NCI-H1694 (cell line): ENCODE measurements at places on chromosomes 3 and 15.

DNA sequence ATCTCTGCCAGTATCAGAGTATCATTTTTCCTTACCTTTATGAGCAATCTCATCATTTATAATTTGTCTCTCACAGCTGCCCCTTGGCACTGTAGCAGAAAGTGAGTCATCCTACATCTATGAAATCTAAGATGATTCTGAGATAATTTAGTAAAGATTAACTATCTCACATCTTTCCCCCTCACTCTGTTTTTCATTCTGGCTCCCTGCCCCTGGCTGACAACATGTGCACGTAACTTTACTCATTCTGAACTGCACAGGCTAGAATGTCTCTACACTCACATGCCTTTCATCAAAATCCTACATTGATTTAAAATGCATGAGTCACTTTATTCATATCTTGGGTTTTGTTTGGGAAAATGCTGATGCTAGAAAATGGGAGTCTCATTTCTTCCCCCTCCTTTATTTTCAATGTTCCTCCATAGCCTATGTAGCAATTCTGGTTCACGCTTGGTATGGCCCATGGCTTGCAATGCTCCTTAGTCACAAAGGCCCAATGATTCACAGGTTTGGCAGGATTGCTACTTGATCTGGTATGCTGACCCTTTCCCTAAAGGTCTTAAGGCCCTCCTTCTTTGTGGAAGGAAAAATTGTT is 838.5 kb downstream of the TUSC7 start:
- DNase-seq, result no peak

DNA sequence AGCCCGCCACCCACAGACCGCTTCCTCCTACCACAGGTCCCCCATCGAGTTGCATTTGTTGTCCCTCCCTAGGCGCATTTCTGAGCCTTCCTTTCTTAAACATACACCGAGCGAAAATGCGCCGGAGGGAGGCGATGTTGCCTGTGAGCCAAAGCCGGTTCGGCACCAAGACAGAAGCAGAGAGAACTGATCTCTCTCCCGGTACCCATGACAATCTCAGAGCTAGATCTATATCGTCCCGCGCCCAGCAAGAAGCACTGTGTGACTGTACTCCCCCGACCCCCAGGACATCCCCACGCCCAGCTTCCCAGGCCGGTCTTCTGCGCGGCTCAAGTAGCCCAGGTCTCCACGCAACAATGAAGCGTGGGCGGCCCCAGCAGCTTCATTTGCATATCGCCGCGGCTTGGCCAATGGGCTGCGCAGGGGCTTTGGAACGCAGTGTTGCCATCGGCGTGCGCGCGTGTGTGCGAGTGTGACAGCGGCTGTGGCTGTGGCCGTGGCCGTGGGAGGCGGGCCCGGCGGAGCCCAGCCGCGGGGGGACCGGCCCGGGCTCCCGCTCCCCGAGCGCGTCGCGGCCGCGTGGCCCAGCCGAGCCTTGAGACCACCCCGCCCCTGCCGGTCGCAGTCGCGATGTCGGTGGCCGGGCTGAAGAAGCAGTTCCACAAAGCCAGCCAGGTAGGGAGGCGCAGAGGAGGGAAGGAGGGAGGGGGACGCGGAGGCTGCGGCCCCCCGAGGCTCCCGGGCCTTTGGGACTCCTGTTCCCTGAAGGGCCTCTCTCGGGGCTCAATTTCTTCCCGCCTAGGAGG is at the start of gene SH3GL3:
Gene SH3GL3 (plus strand): TSS at position 438 of the 806 bp plus-strand sequence. CDS start 193 bp downstream, at position 631.
- DNase-seq, result no peak

DNA sequence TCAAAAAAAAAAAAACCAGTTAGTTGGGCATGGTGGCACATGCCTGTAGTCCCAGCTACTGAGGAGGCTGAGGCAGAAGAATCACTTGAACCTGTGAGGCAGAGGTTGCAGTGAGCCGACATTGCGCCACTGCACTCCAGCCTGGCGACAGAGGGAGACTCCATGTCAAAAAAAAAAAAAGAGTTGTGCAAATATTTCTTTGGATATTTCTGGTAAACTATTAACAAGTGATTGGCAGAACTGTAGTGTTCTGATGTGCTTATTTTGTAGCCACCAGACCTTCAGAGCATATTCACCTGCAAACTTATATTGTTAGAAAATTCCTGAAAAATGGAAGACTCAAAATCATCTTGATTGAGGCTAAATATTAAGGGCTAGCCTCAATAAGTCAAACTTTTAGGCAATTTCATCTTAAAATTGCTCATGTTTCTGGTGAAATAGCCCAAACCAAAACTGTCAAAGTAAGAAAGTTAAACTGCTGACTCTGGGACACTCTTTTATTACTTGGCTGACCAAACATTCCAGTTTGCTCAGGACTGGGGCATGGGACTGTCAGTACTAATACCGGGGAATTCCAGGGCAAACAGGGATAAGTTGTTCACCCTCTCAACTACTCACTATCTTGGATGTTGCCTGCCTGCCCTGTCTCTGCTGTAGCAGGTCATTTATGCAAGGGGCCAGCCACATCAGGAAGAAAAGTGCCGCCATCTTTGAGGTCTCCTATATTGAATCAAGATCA is 37.0 kb downstream of the ABHD2 start:
- no peak for DNase-seq

DNA sequence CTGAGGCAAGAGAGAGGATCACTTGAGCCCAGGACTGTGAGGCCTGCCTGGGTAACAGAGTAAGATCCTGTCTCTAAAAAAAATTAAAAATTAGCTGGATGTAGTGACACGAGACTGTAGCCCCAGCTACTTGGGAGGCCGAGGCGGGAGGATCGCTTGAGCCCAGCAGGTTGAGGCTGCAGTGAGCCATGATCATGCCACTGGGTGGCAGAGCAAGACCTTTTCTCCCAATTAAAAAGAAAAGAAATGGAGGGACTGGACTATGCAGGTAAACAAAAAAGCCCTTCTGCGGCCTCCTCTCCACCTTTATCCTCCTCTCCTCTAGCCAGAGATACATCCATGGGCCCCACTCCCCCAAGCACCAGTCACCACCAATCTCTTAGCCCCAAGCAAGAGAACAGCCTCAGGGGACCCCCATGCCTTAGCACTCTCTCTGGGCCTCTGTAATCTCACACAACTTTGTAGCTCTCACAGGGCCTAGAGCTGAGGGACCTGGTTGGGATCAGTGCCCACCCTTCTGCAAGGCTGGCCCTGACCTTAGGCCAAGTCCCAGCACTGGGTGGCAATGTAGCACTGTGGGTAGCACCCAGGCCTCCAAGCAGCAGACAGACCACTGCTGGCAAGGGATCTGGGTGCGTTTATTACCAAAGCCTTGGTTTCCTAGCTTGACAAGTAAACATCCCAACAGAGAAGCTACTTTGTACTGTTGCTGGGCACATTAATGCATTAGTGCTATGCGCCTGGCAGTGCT is 43.4 kb downstream of the FAM174B start:
- DNase-seq, result no peak

GRCh38 chr3:155641956-155642355 is 102.9 kb downstream of the PLCH1 start:
- no peak for DNase-seq

DNA sequence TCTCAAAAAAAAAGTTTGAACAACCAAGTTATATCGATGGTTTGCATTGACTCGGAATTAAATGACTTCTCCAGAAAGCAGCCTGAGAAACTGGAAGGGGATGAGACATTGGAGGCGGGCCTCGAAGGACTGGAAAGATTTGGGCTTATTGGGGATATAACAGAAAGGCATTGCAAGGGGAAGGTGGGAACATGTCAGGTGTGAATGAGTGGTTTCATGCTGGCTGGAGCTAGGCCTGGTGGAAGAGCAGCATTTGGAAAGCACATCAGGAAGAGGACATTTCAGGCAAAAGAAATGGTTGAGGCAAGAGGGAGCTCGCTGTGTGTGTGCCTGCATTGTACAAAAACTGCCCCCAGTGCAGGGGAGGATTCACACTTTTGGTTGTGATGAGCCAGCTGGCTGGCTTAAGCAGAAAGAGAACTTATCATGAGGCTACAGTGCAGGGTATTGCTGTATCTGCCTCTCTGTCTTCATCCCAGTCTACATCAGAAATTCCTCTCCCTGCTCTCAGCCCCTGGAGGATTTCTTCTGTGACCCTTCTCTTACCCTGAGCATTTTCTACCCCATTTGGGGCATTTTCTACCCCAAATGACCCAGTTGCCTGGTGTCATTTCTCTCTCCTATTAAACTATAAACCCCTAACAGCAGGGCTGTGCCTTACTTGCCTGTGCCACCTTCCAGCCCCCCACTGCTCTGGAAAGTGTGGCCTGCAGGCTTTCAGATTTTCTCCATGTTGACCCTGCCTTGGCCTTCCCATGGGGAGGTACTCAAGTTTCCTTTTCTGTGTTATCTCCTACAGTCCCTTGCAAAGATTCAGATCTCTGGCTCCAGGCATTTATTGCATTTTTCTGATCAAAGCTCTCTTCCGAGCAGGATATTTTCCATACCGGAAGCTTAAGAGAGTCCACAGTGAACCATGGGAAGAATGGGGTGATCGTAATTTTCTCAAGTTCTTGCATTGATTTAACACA is 64.4 kb upstream of the FLNB start:
- DNase-seq, result no peak

DNA sequence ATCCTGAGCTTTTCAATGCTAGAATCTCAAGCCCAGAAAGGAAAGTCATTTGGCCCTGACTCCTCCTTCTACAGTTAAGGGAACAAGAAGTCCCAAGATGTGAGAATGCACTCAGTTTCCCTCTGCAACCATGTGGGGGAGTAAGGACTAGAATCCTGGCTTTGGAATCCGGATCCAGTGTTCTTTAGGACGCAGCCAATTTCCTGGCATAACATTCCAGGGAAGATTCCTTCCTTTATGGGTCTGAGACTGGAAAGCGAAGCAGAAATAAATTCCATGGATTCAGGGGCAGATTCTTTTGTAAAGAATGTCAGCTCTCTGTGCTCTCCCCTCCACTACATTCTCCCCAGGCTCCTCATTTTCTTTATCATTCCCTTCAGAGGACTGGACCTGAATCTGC is 151.8 kb upstream of the SOX14 start:
- DNase-seq, result no peak

DNA sequence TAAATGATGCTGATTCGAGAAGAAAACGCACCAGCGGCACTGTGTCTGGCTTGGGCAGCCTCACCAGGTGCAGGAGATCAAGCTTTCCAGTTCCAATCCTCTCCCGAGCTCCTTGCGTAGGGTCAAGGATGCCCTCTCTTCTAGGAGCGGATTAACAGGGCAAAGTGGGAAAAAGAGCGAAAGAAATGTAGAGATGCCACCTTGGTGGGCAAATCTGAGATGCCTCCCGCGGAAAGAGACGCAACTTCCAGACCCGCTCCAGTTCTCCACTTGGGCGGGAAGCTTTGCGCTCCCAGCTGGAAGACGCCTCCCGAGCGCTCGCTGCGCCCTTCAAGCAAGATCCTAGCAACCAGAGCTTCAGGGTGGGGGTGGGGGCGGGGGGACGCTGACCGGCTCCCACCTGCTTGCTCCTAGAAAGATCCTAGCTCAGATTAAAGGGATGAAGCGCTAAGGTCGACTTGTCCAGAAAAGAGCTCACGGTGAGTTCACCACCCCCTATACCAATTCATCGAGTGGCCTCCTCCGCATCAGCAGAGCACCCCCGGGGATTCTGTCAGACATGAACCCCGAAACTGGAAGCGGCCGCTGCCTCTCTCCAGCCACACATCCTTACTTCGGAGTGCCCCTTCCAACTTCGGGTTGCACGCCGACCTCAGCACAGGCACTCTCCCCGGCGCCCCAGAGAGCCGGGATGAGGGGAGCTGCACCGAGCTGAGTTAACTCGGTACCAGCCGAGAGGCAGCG is 769 bp downstream of the TAFA4 start:
- no peak for DNase-seq
